ENCODE measurements at places on chromosomes 1 and 21.

- H3K27me3 ChIP-seq = no peaks in the 10 kb centered on the region
- DNase-seq = no peak
- H3K27ac ChIP-seq = no peak overlapping the region
Measured at GRCh38 chr21:28298251-28298672, 694.4 kb downstream of the LTN1 start.

- H3K4me3 ChIP-seq = no peak overlapping the region
- H3K27ac ChIP-seq = no peak overlapping the region
- H3K27me3 ChIP-seq = no peaks in the 10 kb centered on the region
- no peaks in the 10 kb centered on the region for H3K36me3 ChIP-seq
- peaks cover 12% of the 10 kb centered on the region for H3K4me1 ChIP-seq
- no peak for DNase-seq
Measured at GRCh38 chr1:83796409-83796808, 202.5 kb downstream of the TTLL7 start.

DNA sequence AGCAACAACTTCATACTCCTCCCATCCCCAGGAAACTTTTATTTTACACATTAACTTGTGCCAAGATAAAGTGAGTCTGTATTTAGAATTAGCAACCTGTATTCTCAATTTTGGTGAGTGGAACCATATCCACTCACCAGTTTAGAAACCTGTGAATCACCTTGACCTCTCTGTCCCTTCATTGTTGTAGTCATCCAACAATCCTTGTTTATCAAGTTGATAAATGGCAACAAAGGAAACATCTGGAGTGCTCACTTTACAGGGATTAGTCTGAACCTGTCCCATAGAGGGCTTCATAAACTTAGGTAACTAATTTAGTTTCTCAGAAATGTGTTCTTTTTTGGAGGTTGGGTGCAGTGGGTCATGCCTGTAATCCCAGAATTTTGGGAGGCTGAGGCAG is 3.9 kb upstream of the CLSPN start:
- H3K4me1 ChIP-seq = peaks cover 10% of the 10 kb centered on the region
- DNase-seq = no peak
- no peaks in the 10 kb centered on the region for H3K36me3 ChIP-seq
- H3K4me3 ChIP-seq = no peak overlapping the region

GRCh38 chr1:118945489-118945888 is 42.7 kb downstream of the TBX15 start:
- H3K36me3 ChIP-seq = no peaks in the 10 kb centered on the region
- H3K4me1 ChIP-seq = no peaks in the 10 kb centered on the region
- DNase-seq = no peak
- no peaks in the 10 kb centered on the region for H3K27me3 ChIP-seq

DNA sequence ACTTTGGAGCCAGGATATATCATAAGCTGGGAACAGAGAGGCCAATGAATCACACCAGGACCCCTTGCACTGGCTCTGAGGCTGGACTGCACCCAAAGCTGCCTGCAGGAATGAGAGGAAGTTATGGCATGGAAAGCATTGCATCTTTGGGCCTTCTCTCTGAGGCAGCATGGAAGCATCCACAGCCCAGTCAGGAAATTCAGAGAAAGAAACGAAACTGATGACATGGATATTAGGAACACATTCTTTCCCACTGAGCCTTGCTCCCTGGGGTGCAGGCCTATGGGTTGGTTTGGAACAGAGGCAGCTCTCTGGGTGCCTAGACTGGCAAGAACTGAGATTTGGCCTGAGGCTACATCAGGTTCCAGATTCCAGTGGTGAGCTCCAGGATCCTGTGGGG is 98.6 kb downstream of the NGF start:
- H3K4me3 ChIP-seq = no peak overlapping the region
- no peaks in the 10 kb centered on the region for H3K27me3 ChIP-seq
- peaks cover 14% of the 10 kb centered on the region for H3K4me1 ChIP-seq
- DNase-seq = no peak

DNA sequence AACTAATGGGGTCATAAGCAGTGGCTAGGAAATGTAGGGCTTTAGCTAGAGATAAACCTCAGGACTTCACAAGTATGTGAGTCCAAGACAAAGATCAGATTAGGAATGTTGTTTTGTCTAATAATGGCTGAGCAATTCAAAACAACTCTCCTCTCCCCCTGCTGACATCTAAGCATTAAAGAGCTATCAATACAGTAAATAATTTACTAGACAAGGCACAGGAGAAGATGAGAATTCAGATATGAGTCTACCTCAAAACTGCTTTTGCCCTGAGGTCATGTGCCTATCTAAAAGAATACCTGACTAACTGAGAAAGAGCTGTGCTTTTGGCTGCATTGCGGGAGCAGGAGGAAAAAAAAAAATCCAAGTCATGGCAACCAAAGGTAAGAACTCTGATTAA is 86.8 kb downstream of the SPATA17 start:
- DNase-seq = no peak
- H3K36me3 ChIP-seq = no peaks in the 10 kb centered on the region
- H3K27me3 ChIP-seq = no peaks in the 10 kb centered on the region
- H3K4me3 ChIP-seq = no peak overlapping the region
- H3K27ac ChIP-seq = no peak overlapping the region
- H3K4me1 ChIP-seq = no peaks in the 10 kb centered on the region

GRCh38 chr1:17486242-17486641 is 46.8 kb upstream of the RCC2 start:
- no peaks in the 10 kb centered on the region for H3K4me1 ChIP-seq
- DNase-seq = no peak
- no peaks in the 10 kb centered on the region for H3K27me3 ChIP-seq
- H3K4me3 ChIP-seq = no peak overlapping the region
- H3K36me3 ChIP-seq = no peaks in the 10 kb centered on the region
- no peak overlapping the region for H3K27ac ChIP-seq

DNA sequence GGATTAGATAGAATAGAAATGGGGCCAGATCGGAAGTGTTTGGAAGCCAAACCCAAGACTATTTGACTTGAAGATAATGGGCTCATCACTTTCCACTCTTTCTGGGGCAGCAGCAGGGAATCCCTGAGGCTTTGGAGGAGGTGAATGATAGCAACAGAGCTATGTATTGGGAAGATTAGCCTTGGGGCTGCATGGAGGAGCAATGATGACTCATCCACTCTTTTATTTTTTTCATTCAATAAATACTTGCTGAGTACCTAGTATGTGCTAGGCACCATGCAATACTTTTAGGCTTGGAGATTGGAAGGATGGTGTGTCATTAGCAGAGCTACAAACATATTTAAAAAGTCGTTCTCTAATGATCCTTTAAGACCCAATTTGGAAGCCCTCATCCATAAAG is 166.9 kb upstream of the FOXD3 start:
- H3K4me1 ChIP-seq = no peaks in the 10 kb centered on the region
- no peak for DNase-seq
- H3K4me3 ChIP-seq = no peak overlapping the region
- H3K27ac ChIP-seq = no peak overlapping the region
- no peaks in the 10 kb centered on the region for H3K27me3 ChIP-seq

- no peaks in the 10 kb centered on the region for H3K36me3 ChIP-seq
- no peaks in the 10 kb centered on the region for H3K4me1 ChIP-seq
- no peak overlapping the region for H3K4me3 ChIP-seq
- no peak overlapping the region for H3K27ac ChIP-seq
- no peak for DNase-seq
Measured at GRCh38 chr1:163744301-163744887, 422.6 kb downstream of the NUF2 start.

DNA sequence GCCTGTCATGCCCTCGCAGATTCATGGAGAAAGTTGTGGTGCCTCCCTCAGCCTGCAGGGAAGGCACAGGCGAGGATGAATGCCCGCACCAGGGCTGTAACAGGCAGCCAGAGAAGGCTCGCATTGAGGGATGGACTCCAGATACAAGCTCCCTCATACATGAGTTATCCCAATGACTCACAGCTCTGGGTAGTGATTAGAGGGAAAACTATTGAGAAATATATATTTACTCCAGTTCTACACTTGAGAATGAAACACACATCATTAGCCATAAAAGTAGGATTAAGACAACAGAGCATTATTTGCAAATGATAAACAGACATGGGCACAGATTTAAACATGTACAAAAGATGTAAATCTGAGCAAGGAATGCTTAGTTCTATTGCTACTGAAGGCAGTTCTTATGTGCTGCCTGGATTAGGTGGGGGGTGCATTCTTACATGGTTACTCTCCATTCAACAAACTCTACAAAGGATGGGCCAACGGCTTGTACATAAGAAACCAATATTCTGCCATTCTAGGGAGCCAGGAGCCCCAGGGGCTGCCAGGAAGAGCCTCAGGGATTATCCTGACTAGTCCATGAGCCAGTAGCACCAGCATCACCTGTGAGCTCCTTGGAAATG is 97.9 kb downstream of the CSMD2 start:
- no peaks in the 10 kb centered on the region for H3K4me1 ChIP-seq
- no peak overlapping the region for H3K4me3 ChIP-seq
- DNase-seq = no peak
- no peaks in the 10 kb centered on the region for H3K36me3 ChIP-seq
- H3K27me3 ChIP-seq = no peaks in the 10 kb centered on the region
- H3K27ac ChIP-seq = no peak overlapping the region

DNA sequence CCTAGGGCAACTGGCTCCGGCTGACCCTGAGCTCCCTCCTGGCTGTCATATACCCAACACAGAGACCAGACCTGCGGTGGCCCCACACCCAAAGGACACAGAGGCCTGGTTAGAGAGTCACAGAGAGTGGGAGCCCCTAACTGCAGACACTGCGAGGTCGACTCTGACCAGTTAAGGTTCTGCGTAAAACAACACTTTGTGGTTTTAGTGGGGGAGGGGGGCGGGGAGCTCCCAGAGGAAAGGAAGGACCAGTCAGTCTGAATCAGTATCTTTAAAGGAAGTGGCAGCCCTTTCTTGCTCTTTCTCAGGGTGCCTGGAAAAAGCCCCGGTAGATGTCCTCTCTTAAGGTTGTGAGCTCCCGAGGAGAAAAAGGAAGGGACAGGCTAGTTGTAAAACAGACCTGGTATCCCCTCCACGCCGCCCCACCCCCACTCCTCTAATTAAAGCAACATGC is 2.4 kb downstream of the SSBP3 start:
- H3K27me3 ChIP-seq = no peaks in the 10 kb centered on the region
- DNase-seq = no peak
- peaks cover 20% of the 10 kb centered on the region for H3K36me3 ChIP-seq

- no peak overlapping the region for H3K27ac ChIP-seq
- H3K4me3 ChIP-seq = no peak overlapping the region
- H3K27me3 ChIP-seq = no peaks in the 10 kb centered on the region
Measured at GRCh38 chr1:173205146-173206051, 1.7 kb downstream of the TNFSF4 start.

DNA sequence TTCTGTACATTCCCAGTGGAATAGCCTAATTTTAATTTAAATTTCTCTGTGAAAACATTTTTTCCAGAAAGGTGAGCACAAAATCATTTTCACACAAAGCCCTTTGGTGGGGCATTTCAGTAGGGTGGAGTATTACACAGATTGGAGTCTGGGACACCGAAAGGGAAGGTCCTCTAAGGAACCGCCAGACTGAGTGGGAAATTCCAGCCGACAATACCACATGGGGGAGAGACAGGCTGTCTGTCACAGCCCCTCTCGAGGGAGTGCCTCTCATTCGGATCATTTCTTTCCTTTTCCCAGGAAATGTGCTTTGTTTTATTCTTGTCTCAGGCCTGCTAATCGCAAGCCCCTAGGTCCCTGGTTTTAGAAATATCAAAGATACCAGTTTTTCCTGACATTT is 150.6 kb upstream of the HOOK1 start:
- no peaks in the 10 kb centered on the region for H3K36me3 ChIP-seq
- no peaks in the 10 kb centered on the region for H3K4me1 ChIP-seq
- H3K4me3 ChIP-seq = no peak overlapping the region
- H3K27me3 ChIP-seq = no peaks in the 10 kb centered on the region

GRCh38 chr21:39103689-39104088 is 79.6 kb downstream of the PSMG1 start:
- H3K4me3 ChIP-seq = no peak overlapping the region
- H3K27me3 ChIP-seq = no peaks in the 10 kb centered on the region
- H3K4me1 ChIP-seq = peaks cover 14% of the 10 kb centered on the region
- H3K27ac ChIP-seq = no peak overlapping the region
- DNase-seq = no peak
- H3K36me3 ChIP-seq = no peaks in the 10 kb centered on the region

GRCh38 chr21:27580276-27580675 is 613.4 kb upstream of the ADAMTS5 start:
- H3K4me1 ChIP-seq = peaks cover 5% of the 10 kb centered on the region
- no peak for DNase-seq
- H3K27ac ChIP-seq = no peak overlapping the region
- H3K27me3 ChIP-seq = no peaks in the 10 kb centered on the region

DNA sequence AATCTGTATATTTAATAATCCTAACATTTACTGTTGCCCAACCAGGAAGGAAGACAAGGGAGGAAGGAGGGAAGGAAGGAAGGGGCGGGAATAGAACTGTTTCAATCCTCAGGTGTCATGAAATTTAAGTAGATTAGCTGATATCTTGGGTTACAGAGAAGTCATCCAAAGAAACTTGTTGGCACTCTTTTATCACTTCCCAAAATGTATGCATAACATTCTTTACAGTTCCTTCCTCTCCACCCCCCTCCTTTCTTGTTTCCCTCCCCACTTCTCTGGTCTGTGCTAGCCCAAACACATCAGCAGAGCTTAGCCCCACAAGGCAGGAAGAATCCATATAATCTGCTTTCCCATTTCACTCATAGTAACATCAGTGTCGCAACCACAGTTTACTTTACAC is 110.9 kb downstream of the ESRRG start:
- no peak overlapping the region for H3K4me3 ChIP-seq
- H3K4me1 ChIP-seq = no peaks in the 10 kb centered on the region
- no peaks in the 10 kb centered on the region for H3K27me3 ChIP-seq
- no peak for DNase-seq

GRCh38 chr1:12654004-12654567 is 10.2 kb downstream of the AADACL4 start:
- H3K27ac ChIP-seq = no peak overlapping the region

- no peak for DNase-seq
- H3K27ac ChIP-seq = no peak overlapping the region
- H3K27me3 ChIP-seq = no peaks in the 10 kb centered on the region
- H3K4me1 ChIP-seq = no peaks in the 10 kb centered on the region
- H3K36me3 ChIP-seq = no peaks in the 10 kb centered on the region
Measured at GRCh38 chr1:21469581-21469980, 29.6 kb downstream of the NBPF3 start.

- no peaks in the 10 kb centered on the region for H3K36me3 ChIP-seq
- H3K4me1 ChIP-seq = no peaks in the 10 kb centered on the region
- DNase-seq = no peak
- no peaks in the 10 kb centered on the region for H3K27me3 ChIP-seq
- H3K4me3 ChIP-seq = no peak overlapping the region
Measured at GRCh38 chr1:49435291-49435690, 588.5 kb downstream of the AGBL4 start.

All from thoracic aorta (tissue), 2 donors.